Bone marrow (tissue), 2 donors: ENCODE measurements at places on chromosomes 1 and 21.

DNA sequence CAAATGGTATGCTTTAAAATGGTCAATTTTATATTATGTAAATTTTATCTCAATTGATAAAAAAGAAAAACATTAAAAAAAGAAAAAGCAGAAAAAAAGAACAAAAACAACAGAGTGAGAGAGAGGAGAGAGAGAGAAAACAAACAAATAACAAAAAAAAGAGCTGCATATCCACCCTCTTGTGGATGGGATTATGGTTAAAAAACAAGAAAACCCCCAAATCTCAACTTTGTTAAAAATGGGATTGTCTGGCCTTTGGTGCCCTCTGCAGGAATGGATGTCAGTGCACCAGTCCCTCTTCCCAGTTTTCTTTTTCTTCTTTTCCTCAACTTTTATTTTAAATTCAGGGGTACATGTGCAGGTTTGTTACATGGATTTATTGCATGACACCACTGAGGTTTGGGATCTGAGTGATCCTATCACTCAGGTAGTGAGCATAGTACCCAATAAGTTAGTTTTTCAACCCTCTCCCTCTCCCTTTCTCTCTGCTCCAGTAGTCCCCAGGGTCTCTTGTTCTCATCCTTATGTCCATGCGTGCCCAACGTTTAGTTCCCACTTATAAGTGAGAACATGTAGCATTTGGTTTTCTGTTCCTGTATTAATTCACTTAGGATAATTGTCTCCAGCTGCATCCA is 28.1 kb downstream of the RNF187 start:
- no peak for DNase-seq

DNA sequence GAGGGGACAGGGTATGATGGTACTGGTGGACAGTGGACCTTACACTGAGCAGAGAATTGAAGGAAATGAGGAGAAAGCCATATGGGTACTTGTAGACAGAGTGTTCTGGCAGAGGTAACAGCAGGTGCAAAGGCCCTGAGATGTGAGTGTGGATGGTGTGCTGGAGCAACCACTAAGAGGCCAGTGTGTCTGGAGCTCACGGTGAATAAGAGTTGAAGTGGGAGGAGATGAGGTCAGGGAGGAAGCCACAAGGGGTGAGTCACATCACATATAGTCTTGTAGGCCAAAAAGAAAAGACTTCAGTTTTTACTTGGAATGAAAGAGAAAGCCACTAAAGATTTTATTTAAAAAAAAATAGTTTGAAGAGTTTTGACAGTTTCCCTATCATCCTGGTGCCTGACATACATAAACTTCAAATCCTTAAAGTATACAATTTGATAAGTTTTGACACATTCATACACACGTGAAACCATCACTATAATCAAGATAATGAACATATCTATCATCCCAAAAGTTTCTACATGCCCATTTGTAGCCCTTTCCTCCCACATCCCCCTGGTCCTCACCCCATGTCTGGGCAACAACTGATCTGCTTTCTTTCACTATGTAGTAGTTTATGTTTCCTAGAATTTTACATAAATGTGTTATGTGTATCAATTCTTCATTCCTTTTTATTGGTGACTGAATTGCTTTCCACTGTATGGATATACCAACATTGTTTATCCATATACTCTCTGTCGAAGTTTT is 148.4 kb downstream of the GPATCH2 start:
- DNase-seq, result no peak

DNA sequence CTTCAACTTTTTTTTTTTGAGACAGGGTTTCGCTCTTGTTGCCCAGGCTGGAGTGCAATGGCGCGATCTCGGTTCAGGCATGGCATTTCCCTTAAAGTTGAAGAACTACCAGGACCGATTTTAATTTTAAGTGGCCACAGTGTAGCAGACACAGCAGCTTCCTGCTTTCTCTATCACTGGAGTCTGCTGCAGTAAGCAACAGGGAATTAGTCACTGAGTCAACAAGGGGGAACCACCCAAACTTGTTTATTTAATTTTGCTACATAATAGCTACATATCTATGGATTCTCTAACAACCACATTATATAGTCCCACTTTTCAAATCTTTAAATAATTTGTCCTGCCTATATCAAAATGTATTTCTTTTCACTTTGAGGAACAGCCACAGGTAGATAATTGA is 12.5 kb upstream of the TNNI3K start:
- no peak for DNase-seq

- no peak for DNase-seq
These were observed 86.2 kb downstream of the STUM start for GRCh38 chr1:226634611-226635246.

- peak; percentile 13 for DNase-seq
These were observed 521 bp upstream of the CDC7 start for GRCh38 chr1:91499904-91500755.

DNA sequence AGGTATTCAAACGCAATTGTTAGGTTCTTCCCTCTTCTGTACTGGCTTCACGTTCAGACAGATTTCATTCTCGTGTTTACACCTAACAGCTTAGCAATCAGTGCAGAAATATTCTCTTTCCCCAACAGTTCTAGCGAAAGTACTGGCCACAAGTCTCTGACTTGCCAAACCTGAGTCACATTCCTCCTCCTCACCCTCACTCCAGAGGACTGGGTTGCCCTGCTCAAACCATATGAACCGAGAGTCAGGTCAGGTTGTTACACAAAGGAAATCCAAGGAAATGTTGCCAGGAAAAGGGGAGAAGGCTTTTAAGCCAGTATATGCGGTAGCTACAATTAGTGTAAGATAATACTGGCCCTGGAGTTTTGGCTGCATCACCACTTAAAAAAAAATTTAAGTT is 282.5 kb downstream of the RGS7 start:
- DNase-seq, result no peak

DNA sequence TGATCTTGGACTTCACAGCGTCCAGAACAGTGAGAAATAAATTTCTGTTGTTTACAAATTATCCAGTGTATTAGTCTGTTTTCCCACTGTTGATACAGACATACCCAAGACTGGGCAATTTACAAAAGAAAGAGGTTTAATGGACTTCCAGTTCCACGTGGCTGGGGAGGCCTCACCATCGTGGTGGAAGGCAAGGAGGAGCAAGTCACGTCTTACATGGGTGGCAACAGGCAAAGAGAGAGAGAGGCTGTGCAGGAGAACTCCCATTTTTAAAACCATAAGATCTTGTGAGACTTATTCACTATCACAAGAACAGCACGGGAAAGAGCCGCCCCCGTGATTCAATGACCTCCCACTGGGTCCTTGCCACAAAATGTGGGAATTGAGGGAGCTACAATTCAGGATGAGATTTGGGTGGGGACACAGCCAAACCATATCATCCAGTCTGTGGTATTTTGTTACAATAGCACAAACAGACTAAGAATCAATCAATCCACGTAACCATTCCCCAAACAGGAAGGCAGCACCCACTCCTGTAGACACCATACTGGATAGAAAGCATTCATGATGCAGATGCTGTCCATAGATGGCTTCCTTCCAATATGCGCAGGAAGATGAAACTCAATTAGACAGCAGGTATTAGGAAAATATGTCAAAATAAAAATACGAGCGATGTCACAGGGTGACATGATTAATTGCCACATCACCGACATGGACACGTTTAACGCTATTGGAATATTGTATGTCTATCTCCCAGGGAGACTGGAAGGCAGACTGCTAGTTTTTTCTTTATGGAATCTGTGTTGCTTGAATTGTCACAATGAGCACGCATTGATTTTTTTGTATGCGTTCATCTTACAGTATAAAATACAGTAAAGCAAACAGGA is 22.8 kb downstream of the ECE1 start:
- no peak for DNase-seq

DNA sequence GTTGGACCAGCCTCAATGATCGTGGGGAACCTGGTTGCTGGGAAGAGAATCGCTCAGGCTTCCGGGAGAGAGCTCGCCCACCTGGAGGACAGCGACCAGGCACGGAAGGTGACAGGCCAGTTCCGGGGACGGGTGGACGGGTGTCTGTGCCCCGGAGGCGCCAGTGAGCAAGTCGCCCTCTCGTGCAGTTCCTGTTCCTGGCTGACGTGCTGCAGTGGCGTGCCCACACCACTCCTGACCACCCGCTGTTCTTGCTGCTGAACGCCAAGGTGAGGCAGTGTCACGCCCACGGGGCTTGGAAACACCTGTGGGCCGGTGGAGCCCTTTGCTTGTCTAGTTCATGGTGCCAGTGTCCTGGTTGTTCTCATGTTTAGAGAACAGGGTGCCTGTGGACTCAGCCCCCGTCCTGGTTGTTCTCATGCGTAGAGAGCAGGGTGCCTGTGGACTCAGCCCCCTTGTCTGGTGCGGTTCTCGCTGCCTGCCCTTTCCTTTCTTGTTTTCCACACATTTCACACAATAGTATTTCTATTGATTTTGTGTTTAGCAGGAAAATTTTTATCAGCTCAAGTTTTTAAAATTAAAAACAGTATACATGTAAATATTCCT is 53.1 kb downstream of the S100B start:
- DNase-seq, result peak; percentile 30

GRCh38 chr1:34113887-34114286 is 51.1 kb downstream of the CSMD2 start:
- no peak for DNase-seq

DNA sequence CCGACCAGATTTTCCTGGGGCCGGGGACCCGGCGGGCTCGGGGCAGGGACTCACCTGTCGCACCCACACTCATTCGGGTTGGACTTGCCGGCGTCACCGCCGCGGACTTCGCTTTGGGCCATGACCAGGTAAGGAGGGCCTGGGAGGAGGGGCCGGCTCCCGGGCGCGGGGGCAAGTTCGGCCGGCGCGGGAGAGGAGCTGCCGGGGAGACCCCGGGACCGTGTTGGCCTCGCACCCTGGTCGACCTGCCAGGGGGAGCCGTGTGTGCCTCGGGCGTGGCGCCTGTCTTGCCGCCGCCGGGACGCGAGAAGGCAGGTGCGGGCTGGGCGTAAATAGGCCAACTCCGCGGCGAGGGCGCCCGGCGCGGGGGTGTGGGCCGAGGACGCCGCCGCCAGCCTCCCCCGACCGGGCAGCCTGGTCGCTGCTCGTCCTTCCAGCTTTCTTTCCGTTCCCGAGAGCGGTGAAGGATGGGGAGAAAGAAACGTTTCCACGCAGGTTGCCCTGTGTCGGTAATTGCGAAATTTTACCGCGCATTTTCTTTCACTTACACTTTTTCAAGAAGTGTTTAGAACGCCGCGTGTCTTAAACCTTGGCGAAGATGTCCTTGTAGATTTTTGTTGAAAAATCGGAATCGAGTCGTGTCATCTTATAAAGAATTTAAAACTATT is 558 bp downstream of the USP1 start:
- DNase-seq, result no peak

DNA sequence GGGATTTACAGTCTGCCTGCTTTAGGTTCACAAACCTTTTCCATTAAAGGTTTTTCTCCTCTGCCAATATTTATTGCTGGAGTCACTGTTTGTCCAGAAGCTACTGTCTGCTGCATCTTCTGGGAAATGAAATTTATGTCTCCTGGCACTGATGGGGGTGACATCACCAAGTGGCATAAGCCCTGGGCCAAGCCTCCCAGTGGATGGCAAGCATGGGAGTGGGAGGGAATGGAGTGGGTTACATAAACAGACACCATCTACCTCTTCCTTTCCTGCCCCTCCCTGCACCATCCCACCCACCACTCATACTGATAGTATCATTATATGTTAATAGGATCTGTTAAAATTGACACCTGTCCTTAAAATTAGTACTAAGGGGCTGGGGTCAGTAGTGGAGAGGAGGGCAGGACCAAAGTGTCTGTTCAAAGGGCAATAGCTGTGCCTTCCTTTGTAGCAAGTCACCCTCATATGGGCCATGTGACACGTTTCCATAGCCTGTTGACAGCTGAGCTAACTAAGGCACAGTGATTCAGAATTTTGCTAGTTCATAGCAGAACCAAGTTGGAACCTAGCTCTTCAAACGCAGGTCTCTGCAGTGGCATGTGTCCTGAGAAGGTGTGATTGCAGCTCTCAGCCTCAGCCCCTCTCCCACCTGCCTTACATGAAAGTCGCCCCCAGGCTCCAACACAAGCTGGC is 71.0 kb downstream of the MAB21L3 start:
- DNase-seq, result no peak

DNA sequence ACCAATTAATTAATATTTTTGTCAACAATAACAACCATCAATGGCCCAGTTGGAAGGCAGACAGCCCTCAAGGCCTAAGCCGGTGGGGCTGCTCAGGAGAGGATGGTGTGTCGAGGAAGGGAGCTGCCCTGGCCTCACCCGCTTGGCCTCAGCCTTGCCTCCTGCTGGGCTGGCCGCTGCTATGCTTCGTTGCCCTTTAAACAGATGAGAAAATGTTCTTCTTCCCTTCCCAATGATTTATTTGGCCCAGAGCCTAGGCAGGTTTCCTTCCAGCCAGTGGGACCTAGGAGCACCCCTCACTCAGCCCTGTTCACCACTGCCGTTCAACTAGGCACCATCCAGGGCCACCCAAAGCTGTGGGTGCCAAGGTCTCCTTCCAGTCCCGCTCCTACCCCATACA is 3.1 kb upstream of the ADGRB2 start:
- no peak for DNase-seq

DNA sequence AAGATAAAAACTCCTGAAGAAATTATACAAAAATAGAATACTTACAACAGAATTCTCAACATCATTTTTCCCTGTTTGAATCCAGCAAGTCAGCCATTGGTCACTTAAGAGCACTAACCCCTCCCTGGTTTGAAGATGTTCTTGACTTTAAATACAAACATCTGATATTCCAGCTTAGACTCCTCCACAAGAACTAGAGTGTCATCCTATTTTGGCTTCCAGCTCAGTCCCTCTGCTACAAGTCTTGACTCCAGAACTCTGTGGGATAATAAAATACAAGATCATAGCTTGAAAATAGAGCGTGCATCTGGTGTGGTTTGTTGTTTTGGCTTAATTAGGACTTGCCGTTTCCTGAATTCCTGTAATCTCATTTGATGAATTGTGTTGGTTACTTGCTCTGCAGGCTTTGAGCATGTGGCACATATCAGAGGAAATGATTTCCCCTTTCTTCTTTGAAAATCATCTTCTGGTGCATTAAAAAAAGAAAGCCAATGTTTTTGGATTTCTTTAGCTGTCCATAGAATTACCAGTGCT is 63.7 kb upstream of the DPT start:
- DNase-seq, result no peak

DNA sequence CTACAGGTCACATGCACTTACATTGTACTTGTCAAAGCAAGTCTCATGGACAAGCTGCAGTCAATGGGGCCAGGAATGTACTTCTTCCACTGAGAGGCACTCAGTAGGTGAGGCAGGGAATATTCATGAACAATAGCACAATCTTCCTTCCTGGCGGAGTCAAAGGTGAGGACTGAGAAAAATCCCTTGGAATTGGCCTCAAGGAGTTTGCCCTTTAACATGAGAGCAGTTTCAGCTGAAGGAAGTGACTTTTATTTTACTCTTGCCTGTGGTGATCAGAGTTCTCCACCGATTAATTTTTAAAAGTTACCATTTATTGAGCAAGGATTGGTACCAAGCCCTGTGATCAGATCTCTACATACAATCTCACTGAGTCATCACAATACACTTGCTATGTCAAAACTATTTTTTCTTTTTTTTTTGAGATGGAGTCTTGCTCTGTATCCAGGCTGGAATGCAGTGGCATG is 11.2 kb upstream of the AK2 start:
- no peak for DNase-seq

DNA sequence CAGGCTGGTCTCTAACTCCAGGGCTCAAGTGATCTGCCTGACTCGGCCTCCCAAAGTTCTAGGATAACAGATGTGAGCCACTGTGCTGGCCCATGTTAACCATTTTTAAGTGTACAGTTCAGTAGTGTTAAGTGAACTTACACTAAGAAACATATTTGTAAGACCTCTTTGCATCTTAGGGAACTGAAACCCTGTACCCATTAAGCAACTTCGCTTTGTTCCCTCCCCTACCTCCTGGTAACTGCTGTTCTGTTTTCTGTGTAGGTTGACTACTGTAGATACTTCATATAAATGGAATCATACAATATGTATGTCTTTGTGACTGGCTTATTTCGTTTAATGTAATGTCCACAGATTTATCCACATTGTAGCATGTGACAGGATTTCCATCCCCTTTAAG is 11.0 kb downstream of the NUDC start:
- no peak for DNase-seq
